Activated CD4-positive, alpha-beta T cell treated with anti-CD3 and anti-CD28 coated beads, Interleukin-2, amount 10 ng/mL, durations not matched to agents 7 days and 5 days (primary cell): ENCODE measurements at places on chromosomes 11 and 22. TPM values are rescaled to one million over a fixed set of nuclear protein-coding genes. Genes with fewer than 3 reads are reported as not detected.

DNA sequence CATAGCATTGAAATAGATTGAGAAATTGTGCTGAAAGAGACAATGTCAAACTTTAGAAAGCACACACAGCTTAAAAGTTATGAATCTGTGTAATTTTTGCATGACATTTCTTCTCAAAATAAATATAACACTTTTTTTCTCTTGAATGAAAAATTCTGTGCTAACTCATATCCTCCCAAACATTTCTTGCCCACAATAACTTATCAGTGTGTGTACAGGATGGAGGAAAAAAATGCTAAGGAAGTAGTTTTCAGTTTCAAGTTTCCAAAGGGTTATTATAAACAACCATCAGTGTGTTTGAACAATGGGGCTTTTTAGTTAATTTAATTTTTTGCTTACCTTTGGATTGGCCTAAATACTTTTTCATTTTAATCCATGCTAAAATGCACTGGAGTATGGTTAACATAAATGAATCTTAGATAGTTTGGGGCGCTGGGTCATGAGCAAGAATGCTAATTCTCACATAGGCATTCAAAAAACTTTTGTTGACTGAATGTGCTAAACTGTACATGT, 82.9 kb upstream of the ARHGAP20 start:
- H3K4me3 ChIP-seq = no peak overlapping the region
- H3K4me1 ChIP-seq = no peaks in the 10 kb centered on the region
- no peaks in the 10 kb centered on the region for H3K36me3 ChIP-seq
- H3K27me3 ChIP-seq = peaks cover 3% of the 10 kb centered on the region
- no peak overlapping the region for H3K27ac ChIP-seq
- DNase-seq = no peak

The TTC36 gene
- 1.8 TPM for total RNA-seq

GRCh38 chr11:107851704-107852310, 6.8 kb downstream of the SLC35F2 start:
- H3K27ac ChIP-seq = no peak overlapping the region
- H3K4me3 ChIP-seq = no peak overlapping the region
- H3K36me3 ChIP-seq = peaks cover 2% of the 10 kb centered on the region
- no peaks in the 10 kb centered on the region for H3K27me3 ChIP-seq
- DNase-seq = no peak

The BRSK2 gene
- total RNA-seq = not detected

DNA sequence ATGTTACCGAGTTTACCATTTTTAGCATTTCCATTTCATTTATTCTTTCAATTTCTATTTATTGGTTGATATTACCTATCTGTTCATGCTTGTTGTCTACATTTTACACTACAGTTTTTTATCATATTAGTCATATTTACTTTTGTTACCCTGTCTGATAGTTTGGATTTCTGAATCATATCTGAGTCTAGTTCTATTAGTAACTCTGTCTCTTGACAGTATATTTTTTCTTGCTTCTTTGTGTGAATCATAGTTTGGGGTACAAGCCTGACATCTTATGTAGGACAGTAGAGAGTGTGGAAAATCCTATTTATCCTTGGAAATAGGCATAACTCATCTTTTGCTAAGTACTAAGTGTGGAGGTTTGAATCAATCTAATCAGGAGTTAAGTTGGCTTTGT, 263.9 kb upstream of the SESN3 start:
- H3K4me1 ChIP-seq = no peaks in the 10 kb centered on the region
- no peak overlapping the region for H3K27ac ChIP-seq
- DNase-seq = no peak
- peaks cover 2% of the 10 kb centered on the region for H3K36me3 ChIP-seq

GRCh38 chr22:17712441-17712840, 61.8 kb downstream of the BID start:
- H3K27me3 ChIP-seq = no peaks in the 10 kb centered on the region
- no peak overlapping the region for H3K27ac ChIP-seq
- DNase-seq = no peak
- no peak overlapping the region for H3K4me3 ChIP-seq
- peaks cover 1% of the 10 kb centered on the region for H3K4me1 ChIP-seq

DNA sequence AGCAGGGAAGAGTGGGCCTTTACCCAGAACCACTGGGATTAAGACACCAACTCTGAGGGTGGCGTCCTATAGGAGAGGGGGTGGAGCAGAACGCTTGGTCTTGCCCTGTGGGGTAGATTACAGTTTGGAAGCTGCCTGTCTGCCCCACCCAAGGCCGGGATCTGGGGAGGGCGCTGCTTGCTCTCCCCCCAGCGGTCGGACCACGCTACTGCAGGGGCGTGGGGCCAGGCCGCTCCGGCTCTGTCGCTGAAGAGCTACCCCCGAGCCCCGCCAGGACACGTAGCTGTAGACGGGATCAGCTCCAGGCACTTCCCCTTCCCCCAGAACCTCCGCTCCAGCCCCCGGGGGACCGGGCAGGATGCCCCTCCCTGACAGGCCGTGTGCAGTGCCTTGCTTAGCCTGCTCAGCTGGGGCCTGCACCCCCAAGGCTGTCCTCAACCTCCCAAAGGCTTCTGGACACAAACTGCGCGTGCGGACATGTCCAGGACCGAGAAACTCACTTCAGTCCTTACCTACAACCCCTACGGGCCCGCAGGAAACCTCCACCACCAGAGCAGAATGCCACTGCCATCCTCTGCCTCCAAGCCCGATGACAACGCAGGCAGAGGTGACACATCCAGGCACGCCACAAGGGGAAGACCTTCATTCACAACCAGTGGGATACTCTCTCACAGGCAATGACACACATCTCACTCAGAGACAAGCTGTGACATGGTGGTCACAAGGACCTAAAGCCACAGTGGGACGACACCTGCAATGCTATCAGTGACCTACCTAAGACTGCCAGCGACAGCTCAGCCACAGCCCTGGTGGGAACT, 3.6 kb downstream of the AHNAK start:
- peak overlapping the region; percentile 98 for H3K4me3 ChIP-seq

GRCh38 chr22:26610072-26610958, 7.5 kb downstream of the CRYBB1 start:
- H3K27ac ChIP-seq = peak overlapping the region; percentile 76
- H3K4me3 ChIP-seq = peak overlapping the region; percentile 18
- H3K36me3 ChIP-seq = no peaks in the 10 kb centered on the region

The OR51B2 gene
- total RNA-seq = not detected

DNA sequence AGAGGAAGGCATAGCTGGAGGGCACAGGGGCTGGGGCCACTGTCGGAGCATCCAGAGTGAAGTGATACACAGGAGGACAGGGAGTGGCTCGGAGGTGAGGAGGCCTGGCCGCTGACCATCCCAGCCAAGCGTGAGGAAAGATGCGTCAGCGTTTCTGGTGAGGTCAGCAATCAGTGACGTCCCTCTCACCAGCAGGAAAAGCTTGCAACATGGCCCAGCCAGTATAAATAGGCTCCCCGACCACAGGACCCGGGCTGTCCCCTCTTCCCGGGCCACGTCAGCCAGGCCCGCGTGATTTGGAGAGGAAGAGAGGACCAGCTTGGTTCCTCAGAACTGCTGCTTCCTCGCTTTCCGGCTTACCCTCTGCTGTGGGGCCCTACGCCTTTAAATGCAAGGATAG, 4.2 kb upstream of the OSM start:
- H3K27ac ChIP-seq = peak overlapping the region; percentile 54
- H3K4me3 ChIP-seq = no peak overlapping the region
- DNase-seq = no peak
- no peaks in the 10 kb centered on the region for H3K27me3 ChIP-seq
- H3K4me1 ChIP-seq = peaks cover 61% of the 10 kb centered on the region

The TRIM34 gene
- total RNA-seq = 12.7 TPM

GRCh38 chr11:116078101-116078591, 573.9 kb upstream of the CADM1 start:
- no peak for DNase-seq
- H3K27me3 ChIP-seq = no peaks in the 10 kb centered on the region
- no peaks in the 10 kb centered on the region for H3K4me1 ChIP-seq
- H3K27ac ChIP-seq = no peak overlapping the region

The CCND1 gene
- total RNA-seq = 0.42 TPM

The TIMP3 gene
- total RNA-seq = not detected

The RIMBP3C gene
- not detected for total RNA-seq

GRCh38 chr11:77026221-77026620, 8.0 kb upstream of the B3GNT6 start:
- H3K27me3 ChIP-seq = peaks cover 12% of the 10 kb centered on the region
- no peak overlapping the region for H3K27ac ChIP-seq
- H3K4me3 ChIP-seq = no peak overlapping the region
- no peaks in the 10 kb centered on the region for H3K36me3 ChIP-seq

DNA sequence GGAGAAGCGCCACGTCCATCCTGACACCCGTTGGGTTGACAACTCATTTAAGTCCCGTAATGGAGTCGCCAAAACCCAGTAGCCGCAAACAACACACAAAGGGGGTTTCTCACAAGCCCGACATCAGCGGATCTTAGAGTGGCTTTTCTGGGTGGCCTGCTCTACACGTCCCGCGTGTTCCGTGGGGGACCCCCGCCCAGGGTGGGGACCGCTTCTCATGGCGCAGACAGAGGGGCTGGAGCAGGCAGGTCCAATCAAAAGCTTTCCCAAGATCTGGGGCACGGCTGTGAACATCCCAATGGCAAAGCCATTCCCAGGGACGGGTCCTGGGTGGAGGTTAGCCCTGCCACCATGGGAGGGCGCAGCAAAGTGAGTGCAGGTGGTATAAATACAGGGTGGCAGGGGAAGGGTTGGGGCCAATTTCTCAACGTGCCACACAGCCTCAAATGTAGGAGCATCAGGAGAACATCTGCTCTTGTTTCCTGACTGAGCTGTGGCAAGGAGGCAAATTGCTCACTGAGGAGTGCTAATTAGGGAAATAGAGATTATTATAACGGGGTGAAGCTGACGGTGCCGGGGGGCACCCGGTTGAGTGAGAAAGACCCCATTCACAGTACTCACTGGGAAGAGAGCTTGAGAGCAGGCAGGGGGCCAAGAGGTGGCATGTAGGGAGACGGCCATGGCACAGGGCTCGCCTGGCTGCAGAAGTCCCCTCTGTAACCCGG, 1447.2 kb downstream of the TBC1D22A start:
- no peaks in the 10 kb centered on the region for H3K36me3 ChIP-seq
- no peak overlapping the region for H3K27ac ChIP-seq

The NDUFV1 gene
- total RNA-seq = 228 TPM
